Mesangial cell (primary cell): ENCODE measurements at places on chromosomes 2 and 18. TPM values are rescaled to one million over a fixed set of nuclear protein-coding genes. Genes with fewer than 3 reads are reported as not detected.

The LCT gene
- total RNA-seq, result not detected in 2 replicates

The NR4A2 gene
- total RNA-seq, result 0.25 TPM in 1 of 2 replicates, not detected in the other

The POTEI gene
- total RNA-seq, result not detected in 2 replicates

The MEP1B gene
- not detected in 2 replicates for total RNA-seq
